ENCODE measurements at places on chromosomes 3 and 15. TPM values are rescaled to one million over a fixed set of nuclear protein-coding genes. Genes with fewer than 3 reads are reported as not detected.

FAM107A gene
- 0.76 TPM for total RNA-seq

AHSG gene
- total RNA-seq, result under 0.01 TPM

TAGLN3 gene
- total RNA-seq, result not detected

TRPM1 gene
- total RNA-seq, result under 0.01 TPM

TLE3 gene
- total RNA-seq, result 11.4 TPM

AMIGO3 gene
- total RNA-seq, result not detected

FBXO40 gene
- total RNA-seq, result not detected

ZNF620 gene
- total RNA-seq, result 5.6 TPM

CCDC39 gene
- under 0.01 TPM for total RNA-seq

CRTC3 gene
- total RNA-seq, result 6.8 TPM

DUOX2 gene
- total RNA-seq, result not detected

NT5DC2 gene
- 24.4 TPM for total RNA-seq

TFRC gene
- 99.6 TPM for total RNA-seq

EOMES gene
- total RNA-seq, result not detected

SOX2 gene
- not detected for total RNA-seq

GHSR gene
- not detected for total RNA-seq

EFCAB12 gene
- under 0.01 TPM for total RNA-seq

SPINK8 gene
- not detected for total RNA-seq

POLR2M gene
- 212 TPM for total RNA-seq

UCN2 gene
- total RNA-seq, result not detected

CCR8 gene
- total RNA-seq, result not detected

MCTP2 gene
- total RNA-seq, result 6.8 TPM

CRYBG3 gene
- total RNA-seq, result 15.4 TPM

PARP9 gene
- total RNA-seq, result 13.6 TPM

DUOX1 gene
- total RNA-seq, result not detected

TGM5 gene
- not detected for total RNA-seq

TNFSF10 gene
- total RNA-seq, result 84.3 TPM

TRPC1 gene
- total RNA-seq, result 5.2 TPM

CEP97 gene
- total RNA-seq, result 6.8 TPM

CFAP100 gene
- not detected for total RNA-seq

ITIH1 gene
- not detected for total RNA-seq

MLF1 gene
- 5.2 TPM for total RNA-seq

THSD4 gene
- total RNA-seq, result 25.4 TPM

FBXW12 gene
- not detected for total RNA-seq

CD86 gene
- total RNA-seq, result not detected

SLC12A8 gene
- total RNA-seq, result 0.38 TPM

SERPINI2 gene
- not detected for total RNA-seq
